ENCODE measurements at places on chromosomes 16 and 17.

GRCh38 chr16:26263406-26263805 is 571.6 kb downstream of the HS3ST4 start:
- DNase-seq = no peak

GRCh38 chr16:20385844-20386832 is 18.4 kb downstream of the PDILT start:
- DNase-seq = peak; percentile 39

DNA sequence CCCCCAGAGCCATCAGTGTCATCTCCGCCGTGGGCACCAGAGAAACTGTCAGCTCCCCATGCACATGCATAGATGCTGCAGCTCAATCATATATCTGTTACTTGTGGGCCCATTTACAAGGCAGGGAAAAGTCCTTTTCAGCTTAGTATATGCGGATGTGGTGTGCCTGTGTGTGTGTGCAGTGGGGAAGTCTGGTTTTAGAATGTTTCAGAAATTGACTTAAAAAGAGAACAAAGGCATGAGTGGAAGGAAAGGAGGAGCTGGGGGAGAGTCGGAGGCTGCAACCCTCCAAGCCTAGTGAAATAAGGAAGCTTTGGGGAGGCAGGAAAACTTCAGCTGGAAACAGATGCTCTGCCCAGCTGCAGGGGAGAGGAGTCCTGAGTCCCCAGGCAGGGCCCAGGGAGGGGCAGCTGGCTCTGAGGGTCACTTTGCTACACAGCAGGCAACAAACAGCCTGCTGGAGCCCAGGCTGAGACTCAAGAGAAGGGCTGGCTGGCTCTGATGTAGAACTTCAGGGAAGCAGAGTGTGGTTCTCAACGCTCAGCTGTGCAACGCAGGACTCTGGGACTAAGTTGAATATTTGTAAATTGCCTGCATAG is 11.1 kb upstream of the CD300LD start:
- no peak for DNase-seq

DNA sequence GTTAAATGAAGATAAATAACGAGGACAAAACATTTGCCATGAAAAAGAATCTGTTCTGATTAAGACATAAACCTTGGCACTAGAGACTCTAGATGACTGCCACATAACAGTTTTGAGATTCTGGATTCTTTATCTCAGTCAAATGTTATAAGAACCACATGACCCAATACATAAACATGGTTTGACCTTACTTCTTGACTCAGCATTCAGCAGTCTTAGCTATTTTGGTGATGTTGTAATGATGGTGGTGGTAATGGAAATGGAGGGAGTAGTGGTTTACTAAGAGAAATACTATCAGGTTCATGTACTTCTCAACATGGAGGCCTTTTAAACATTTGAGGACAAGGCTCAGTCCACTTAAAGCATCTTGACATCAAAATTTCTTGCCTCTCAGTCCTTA is 925.4 kb downstream of the CDH11 start:
- peak; percentile 30 for DNase-seq

DNA sequence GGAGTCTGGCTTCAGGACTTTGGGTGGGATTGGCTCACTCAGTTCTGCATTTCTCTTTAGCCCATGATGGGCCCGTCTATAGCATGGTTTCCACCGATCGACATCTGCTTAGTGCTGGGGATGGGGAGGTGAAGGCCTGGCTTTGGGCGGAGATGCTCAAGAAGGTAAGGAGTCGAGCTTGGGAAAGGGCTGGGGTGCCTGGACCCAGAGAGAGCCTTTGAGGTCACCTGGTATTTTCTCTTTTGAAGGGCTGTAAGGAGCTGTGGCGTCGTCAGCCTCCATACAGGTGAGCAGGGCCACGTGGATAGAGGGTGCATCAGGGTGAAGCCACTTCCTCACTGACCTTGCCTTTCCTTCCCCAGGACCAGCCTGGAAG is 2.2 kb downstream of the THOC6 start:
- no peak for DNase-seq

GRCh38 chr17:14381606-14382005 is 80.7 kb downstream of the HS3ST3B1 start:
- no peak for DNase-seq

DNA sequence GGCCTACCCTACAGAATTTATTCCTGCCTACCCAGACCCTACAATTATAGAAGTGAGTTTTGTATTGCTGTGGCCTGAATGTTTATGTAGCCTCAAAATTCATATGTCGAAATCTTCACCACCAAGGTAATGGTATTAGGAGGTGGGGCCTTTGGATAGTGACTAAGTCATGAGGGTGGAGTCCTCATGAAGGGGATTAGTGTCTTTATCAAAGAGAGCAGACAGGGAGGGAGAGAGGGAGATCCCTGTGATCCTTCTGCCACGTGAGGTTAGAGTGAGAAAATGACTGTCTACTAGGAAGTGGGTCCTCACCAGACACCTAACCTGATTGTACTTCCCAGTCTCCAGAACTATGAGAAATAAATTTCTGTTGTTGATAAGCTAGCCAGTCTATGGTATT is 981 bp upstream of the DUXB start:
- DNase-seq = no peak

DNA sequence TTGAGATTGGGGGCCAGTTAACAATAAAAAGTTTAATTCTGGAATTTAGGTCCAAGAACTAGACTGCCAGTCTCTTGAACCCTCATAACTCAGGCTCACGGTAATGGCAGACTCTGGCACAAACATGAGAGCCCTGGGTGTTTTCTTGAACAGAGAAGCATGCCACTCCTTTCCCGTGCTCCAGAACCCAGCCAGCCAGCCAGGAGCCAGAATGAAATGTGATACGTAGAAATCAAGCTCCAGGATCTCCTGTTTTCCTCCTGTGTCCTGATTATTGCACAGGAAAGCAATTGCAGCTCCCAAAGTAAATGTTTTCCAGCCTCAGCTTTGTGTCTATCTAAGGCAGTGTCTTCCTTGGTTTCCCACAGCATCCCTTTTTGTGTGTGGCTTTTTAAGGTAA is 46.2 kb upstream of the NOL11 start:
- no peak for DNase-seq

GRCh38 chr16:83626676-83627075 is 181.1 kb upstream of the HSBP1 start:
- DNase-seq = no peak

DNA sequence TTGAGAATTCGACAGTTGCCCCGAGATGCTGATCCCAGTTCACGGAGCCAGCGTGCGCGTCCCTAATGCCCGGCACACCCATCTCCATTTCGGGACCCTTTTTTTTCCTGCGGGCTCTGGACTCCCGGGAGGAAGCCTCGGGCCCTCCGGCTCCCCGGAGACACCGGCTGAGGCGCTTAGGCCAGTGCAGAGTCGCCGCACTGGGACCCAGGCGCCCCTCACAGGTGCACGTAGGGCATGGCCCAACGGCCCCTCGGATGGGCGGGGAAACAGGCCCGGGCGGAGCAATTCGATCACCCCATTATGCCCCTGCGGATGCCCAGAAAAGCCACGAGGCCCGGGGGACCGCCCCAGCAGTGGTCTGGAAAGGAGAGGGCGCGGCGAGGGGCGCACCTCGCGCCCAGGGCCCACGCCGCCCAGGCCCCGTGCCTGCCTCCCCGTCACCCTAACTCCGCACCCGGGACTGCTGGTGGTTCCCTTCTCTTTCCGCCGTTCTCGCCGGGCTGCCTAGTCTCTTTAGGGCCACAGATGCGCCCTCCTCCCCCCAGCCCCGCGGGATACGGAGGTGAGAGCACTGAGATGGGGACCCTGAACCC is 18.5 kb upstream of the ZFHX3 start:
- no peak for DNase-seq

DNA sequence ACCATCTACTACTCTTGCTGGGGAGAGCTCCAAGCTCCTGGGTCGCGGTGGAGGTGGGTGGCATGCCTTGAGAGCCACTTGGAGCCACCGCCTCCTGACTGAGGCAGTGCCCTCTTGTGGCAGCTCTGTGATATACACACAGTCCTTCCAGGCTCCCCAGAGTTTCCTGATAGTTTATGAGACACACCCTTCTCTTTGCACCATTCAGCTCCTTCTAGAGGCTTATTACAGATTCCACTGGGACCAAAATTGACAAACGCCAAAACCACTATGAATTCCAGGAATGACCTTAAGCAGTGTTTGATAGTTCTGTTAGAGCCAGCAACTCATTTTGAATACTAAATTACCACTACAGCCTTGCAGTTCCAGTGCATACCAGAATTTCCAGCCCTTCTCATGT is 170.1 kb upstream of the CDH13 start:
- peak; percentile 57 for DNase-seq

- no peak for DNase-seq
These were observed 26.9 kb upstream of the CDH1 start for GRCh38 chr16:68710211-68710610.

Data from fibroblast of skin of back (primary cell).